ENCODE measurements at places on chromosomes 3 and 15. TPM values are rescaled to one million over a fixed set of nuclear protein-coding genes. Genes with fewer than 3 reads are reported as not detected.

DNA sequence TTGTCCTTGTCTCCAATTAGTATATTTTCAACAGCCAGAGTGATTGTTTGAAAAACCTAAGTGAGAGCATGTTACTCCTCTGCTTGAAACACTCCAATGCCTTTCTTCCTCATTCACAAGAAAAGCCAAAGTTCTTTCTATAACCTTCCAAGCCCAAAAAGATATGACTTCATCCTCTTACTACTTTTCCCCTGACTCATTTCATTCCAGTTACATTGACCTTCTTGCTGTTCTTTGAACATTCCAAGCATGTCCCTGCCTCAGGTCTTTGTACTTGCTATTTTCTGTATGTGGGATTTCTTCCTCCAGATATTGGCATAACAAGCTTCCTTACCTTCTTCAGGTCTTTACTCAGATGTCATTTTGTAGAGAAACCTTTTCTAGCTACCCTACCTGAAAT, 28.3 kb downstream of the EHHADH start:
- no peaks in the 10 kb centered on the region for H3K27me3 ChIP-seq
- H3K27ac ChIP-seq, result no peak overlapping the region
- H3K36me3 ChIP-seq, result peaks cover 2% of the 10 kb centered on the region
- no peak for DNase-seq
- H3K4me3 ChIP-seq, result no peak overlapping the region
- H3K4me1 ChIP-seq, result no peaks in the 10 kb centered on the region

GRCh38 chr15:81959196-81959595, 86.6 kb downstream of the MEX3B start:
- no peak overlapping the region for H3K4me3 ChIP-seq
- no peaks in the 10 kb centered on the region for H3K4me1 ChIP-seq
- no peak for DNase-seq
- H3K36me3 ChIP-seq, result no peaks in the 10 kb centered on the region
- peaks cover 3% of the 10 kb centered on the region for H3K27me3 ChIP-seq
- H3K27ac ChIP-seq, result no peak overlapping the region

PLA2G4D gene
- total RNA-seq, result not detected

DNA sequence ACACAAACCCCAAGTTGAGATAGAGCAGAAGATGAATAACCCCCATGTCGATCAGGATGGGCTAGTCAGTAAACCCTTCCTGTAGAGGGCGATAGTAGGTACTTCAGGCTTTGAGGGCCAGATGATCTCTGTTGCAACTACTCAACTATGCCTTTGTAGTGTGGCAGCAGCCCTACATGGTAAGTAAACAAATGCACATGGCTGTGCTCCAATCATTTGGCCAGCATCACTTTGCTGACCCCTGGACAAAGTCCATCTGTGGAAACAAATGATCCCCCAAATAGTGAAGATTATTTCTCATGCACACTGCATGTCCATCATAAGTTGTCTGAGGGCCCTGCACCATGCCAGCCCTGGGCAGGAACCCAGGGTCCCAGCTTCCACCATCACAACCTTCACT, 402.2 kb upstream of the PROK2 start:
- H3K27ac ChIP-seq, result no peak overlapping the region
- no peak for DNase-seq
- peaks cover 9% of the 10 kb centered on the region for H3K4me1 ChIP-seq
- peaks cover 3% of the 10 kb centered on the region for H3K27me3 ChIP-seq

GRCh38 chr3:15527031-15527459, 5.5 kb upstream of the COLQ start:
- H3K4me3 ChIP-seq, result no peak overlapping the region
- H3K36me3 ChIP-seq, result no peaks in the 10 kb centered on the region
- no peaks in the 10 kb centered on the region for H3K27me3 ChIP-seq
- H3K27ac ChIP-seq, result no peak overlapping the region
- peaks cover 20% of the 10 kb centered on the region for H3K4me1 ChIP-seq

DNA sequence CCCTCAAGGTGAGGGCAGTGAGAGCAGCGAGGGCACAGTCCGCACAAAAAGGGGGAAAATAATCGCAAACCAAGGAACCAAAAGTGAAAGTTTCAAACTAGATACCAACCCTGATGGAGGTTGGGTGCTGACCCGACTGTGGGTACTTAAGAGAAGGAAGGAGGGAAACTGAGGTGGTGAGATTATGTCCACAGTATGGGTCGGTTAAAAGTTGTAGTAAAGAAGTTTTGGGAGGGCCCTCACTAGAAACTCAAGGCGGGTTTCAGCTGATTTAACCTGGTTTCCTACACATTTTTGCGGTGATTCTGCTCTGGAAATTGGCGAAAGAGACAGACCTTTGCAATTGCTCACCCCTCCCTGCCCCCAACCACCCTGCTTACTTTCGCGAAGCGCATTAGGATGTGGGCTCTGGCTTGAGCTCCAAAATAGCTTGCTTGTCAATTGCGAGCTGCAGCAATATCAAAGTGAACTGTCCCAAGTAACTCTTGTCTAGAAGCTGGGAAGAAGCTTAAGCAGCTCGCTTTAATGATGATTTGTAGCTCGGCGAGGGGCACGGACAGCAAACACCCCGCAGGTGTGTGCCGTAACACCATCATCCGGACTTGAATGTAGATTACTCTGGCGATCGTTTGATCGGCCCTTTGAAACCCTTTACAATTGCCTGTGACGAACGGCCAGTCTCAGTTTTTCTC, 15.8 kb downstream of the SOX2 start:
- H3K36me3 ChIP-seq, result peaks cover 27% of the 10 kb centered on the region
- H3K4me1 ChIP-seq, result peaks cover 15% of the 10 kb centered on the region
- H3K27ac ChIP-seq, result no peak overlapping the region
- peak overlapping the region; percentile 41 for H3K4me3 ChIP-seq
- peaks cover 85% of the 10 kb centered on the region for H3K27me3 ChIP-seq

GRCh38 chr3:147653367-147653923, 244.3 kb downstream of the ZIC1 start:
- no peaks in the 10 kb centered on the region for H3K36me3 ChIP-seq
- H3K27ac ChIP-seq, result no peak overlapping the region
- no peaks in the 10 kb centered on the region for H3K4me1 ChIP-seq
- DNase-seq, result no peak

- no peaks in the 10 kb centered on the region for H3K27me3 ChIP-seq
- no peak for DNase-seq
- H3K36me3 ChIP-seq, result no peaks in the 10 kb centered on the region
- no peak overlapping the region for H3K4me3 ChIP-seq
- no peak overlapping the region for H3K27ac ChIP-seq
These were observed 95.5 kb downstream of the SSR3 start for GRCh38 chr3:156459434-156459833.

DNA sequence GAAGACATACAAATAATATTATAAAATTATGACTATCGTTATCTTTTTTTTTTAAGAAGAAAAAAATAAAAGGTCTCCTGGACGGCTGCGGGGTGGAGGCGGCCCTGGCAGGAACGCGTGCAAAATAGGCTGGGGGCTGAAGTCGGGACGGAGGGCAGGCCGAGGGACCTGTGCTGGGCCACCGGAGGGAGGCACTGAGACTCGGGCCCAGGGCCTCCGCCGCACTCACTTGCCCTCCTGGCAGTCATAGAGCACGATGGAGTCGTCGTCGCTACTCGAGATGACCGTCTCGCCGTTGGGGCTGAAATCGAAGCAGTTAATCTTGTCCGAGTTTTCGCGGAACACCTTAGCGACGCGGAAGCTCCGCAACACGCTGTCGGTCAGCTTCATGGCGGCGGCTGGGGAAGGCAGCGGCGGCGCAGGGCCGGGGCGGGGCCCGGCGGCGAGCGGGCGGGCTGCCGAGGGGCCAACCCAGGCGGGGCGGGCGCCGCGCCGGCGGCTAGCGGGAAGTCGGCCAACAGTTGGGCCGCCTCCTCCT, 408 bp downstream of the WDR82 start:
- peak overlapping the region; percentile 92 for H3K4me3 ChIP-seq
- peak overlapping the region; percentile 95 for H3K27ac ChIP-seq
- H3K4me1 ChIP-seq, result peaks cover 54% of the 10 kb centered on the region
- no peaks in the 10 kb centered on the region for H3K27me3 ChIP-seq
- H3K36me3 ChIP-seq, result peaks cover 55% of the 10 kb centered on the region
- peak; percentile 74 for DNase-seq

DNA sequence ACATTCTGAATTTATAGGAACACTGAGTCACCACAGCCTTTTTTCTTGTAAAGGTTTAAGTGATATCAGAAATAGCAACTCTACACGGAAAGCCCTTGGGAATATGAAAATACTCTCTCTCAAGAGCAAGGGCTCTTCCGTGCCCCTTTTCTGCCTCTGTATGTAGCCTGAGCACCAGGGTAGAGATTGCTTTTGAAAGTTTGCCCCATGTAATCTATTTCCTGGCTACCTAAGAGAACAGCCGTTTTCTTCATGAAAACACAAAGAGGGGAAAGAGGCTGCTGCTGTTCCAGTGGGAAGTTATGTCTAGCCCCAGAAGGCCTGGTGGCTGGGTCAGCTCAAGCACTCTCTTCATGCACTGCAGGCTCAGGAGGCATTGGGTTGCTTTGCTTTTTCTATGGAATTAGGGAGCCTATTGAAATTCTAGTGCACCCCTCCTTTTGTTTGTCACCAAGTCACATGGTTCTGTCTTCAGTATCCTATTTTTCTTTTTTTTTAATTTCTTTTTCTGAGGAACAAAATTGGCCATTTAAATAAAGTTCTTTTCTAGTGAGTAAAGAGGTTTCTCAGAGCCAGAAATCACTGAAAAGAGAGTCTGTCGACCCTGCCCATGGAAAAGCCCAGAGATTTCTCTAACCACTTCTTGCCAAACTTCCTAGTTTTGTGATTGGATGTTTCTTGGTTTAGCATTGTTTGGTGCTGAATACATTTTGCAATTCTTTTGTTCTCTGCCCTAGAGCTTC, 39.5 kb downstream of the TIGIT start:
- H3K27ac ChIP-seq, result peak overlapping the region; percentile 93
- peaks cover 89% of the 10 kb centered on the region for H3K4me1 ChIP-seq

SKOR1 gene
- total RNA-seq, result 0.12 TPM

CRYBG3 gene
- total RNA-seq, result 6.9 TPM

Data from activated CD4-positive, alpha-beta memory T cell treated with anti-CD3 and anti-CD28 coated beads for 36 hours (primary cell).